Cardiac ventricle fibroblast (primary cell): ENCODE measurements at places on chromosomes 6 and 20. TPM values are rescaled to one million over a fixed set of nuclear protein-coding genes. Genes with fewer than 3 reads are reported as not detected.

Gene TNFRSF6B
- 2.5 and 3.1 TPM in 2 replicates for total RNA-seq

Gene C4B
- 25.2 and 46.6 TPM in 2 replicates for total RNA-seq

Gene UNC93A
- total RNA-seq, result not detected in 2 replicates

Gene CFAP61
- total RNA-seq, result not detected in 2 replicates

Gene OR12D3
- not detected in 2 replicates for total RNA-seq

Gene PCK1
- 0.15 TPM in 1 of 2 replicates, not detected in the other for total RNA-seq

Gene B3GAT2
- not detected in 2 replicates for total RNA-seq

Gene MLN
- total RNA-seq, result not detected in 2 replicates

Gene RGS17
- 7.4 and 9.2 TPM in 2 replicates for total RNA-seq

Gene EYS
- not detected in 2 replicates for total RNA-seq
